ENCODE measurements at places on chromosomes 12 and 14.
A peak's percentile ranks its signal among the peaks of the same experiment; 100 is the strongest.

DNA sequence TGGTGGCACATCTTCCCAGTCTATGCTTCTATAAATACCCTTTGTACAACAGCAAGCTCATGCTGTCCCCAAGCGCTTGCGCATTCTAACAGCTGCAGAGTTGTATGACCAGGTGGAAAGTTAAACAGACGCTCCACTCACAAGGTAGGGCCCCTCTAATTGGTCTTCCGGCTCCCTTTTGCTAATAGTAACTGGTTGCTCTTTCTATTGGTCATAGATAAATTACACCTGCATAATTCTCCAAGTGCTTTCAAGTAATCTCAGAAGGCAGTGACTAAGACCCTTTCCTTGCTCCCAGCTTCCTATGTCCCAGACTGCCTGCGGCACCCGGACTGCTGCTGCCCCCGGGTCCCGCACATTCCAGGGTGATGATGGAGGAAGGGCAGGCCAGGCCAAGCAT, 6.1 kb upstream of the TSPAN9 start:
- DNase-seq = no peak

DNA sequence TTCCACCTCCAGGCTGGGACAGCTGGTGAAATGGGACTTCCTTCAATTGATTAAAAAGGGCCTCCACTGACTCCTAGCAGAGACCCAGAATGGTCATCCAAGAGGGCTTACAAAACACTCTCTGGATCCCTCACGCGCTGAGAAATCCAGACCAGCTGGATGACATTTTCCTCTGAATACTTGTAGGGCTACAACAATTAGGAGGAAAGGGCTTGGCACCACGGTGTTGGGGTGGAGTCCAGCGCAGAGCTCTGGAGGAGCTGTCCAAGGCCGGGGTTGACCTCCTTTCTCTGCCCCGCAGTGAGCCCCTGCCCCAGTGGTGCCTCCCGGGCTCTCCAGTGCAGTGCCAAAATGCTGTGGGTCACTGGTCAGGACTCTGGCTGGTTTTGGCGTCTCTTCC, 189.0 kb upstream of the CCND2 start:
- no peak for DNase-seq

DNA sequence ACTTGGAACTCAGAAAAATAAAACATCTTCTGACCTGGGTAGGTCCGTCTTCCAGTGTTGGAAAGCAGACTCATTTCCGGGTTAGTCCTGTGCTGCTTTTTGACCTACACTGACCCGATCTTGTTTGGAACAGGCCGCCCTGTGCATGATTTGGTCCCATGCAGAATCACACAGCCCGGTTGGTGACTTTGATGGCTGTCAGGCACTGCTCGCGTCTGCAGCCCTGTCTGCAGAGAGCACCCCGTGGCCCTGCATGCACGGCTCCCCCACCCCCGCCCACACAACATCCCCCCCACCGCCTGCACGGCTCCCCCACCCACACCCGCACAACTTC, 31.6 kb downstream of the PACS2 start:
- no peak for DNase-seq

DNA sequence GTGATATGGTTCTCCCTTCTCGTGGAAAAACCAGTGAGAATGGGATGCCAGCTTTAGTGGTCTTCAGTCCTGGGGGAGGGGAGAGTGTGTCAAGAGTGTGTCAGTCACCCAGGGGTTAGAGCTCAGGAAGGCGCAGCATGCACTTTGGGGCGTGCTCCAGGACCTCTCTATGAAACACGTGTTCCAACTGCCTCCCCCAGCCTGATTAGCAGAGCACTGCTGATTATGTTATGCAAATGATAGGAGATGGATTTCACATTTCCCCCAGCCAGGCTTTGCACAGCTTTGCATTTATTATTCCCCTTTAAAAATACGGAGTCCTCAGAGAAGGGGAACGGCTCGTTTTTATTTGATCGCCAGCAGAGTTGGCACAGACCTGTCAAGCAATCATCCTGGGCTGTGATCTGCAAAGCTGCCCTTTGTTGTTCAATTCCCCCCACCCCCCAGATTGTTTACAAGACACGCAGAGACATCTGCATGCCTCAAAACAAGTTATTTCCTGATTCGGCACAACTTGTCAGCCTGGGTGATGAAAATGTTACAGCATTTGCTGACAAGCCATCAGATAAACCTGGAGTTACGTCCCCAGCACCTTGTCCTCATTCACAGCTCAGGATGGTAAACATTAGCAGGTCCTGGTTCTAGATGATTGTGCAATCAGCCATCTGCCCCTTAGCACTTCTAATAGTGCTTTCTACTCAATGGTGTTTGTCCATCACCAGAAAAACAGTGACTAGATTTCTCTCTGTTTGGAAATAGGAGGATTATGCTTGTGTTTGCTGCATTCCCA, 196.5 kb downstream of the NOVA1 start:
- no peak for DNase-seq

DNA sequence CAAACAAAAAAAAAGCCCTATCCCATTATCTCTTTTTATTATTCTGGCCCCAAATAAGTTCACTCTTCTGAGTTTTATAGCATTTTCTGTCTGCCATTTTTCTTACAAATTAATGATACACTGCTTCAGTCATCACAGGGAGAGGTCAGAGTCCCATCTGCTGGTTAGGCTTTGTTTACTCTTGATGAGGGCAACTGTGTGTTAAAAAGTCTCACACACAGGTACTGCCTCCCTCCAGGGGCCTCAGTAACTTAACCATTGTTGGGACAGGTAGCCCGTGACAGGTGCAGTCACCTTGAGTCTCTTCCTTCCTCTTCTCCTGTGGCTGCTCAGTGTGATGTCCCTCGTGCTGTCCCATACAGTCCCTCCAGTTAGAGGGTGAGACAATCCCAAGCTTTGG, 45.5 kb upstream of the SEL1L start:
- DNase-seq = no peak

GRCh38 chr12:109818253-109818652, 14.9 kb downstream of the TRPV4 start:
- no peak for DNase-seq

- no peak for DNase-seq
These were observed 64.3 kb upstream of the CDKN3 start for GRCh38 chr14:54332490-54332889.

DNA sequence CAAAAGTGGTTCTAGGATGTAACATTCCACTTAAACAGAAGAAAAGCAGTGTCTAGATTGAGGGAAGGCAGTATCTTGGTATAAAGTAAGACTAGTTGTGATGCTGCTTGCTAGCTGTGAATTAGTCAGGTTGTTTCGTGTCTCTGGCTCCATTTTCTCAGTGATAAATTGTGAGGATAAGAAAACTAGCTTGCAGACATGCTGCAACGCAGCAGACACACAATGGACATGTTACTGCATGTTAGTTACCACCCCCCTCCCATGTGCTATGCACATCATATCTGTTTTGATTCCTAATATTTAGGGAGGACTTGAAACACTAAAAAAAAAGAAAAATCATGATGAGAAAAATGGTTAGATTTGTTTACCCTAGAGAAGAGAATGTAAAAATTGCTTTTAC, 2.9 kb downstream of the CCNK start:
- no peak for DNase-seq

- DNase-seq = no peak
These were observed 59.9 kb downstream of the MGST1 start for GRCh38 chr12:16407346-16407745.

DNA sequence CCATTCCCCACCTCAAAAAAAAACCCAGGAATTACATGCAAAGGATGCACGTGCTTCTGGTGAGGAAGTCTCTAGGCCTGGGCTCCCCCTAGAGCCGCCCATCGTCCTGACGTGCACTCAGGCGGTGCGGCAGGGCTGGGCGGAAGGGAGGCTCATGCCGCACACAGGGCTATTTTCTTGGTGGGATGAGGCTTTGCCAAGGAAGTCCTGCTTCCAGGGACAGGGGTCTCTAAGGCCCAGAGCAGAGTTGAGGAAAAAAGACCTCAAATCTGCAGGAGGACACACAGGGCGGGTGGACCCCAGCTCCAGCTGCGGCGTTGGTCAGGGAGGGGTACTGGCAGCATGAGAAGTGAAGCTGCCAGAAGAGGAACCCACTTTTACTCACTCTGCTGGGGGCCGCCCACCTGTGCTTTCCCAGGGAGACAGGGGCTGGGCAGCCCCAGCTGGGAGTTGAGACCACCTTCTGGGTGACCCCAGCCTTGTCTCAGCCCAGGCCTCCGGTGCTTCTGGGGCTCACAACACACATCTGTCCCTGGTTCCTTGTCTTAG, 4.2 kb downstream of the RHOF start:
- peak; percentile 39 for DNase-seq

GRCh38 chr14:99671235-99672224, 12.6 kb upstream of the CYP46A1 start:
- no peak for DNase-seq

- DNase-seq = no peak
These were observed 198.3 kb downstream of the CFAP54 start for GRCh38 chr12:96687719-96688118.

GRCh38 chr14:22513066-22513812, 75.8 kb downstream of the DAD1 start:
- DNase-seq = no peak

- no peak for DNase-seq
These were observed 87.8 kb upstream of the PRKD1 start for GRCh38 chr14:30015489-30015888.

DNA sequence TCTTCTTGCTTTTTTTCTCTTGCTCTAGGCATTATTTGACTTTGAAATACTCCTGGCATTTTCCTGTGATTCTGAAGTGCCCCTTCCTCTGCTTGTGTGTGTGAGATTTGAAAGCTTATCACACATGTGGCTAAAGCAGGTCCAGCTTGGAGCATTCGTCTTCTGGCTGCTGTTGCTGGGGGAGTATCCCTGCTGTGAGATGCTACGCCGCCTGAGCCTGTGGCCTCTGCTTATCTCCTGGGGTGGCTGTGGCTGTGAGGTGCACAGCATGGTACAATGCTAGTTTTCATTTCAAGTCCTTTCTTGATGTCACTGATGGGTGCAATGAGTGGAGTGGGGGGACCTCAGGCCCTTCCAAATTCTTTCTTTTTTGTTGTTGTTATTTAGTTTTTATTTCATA, 371.8 kb downstream of the ZFP36L1 start:
- no peak for DNase-seq

DNA sequence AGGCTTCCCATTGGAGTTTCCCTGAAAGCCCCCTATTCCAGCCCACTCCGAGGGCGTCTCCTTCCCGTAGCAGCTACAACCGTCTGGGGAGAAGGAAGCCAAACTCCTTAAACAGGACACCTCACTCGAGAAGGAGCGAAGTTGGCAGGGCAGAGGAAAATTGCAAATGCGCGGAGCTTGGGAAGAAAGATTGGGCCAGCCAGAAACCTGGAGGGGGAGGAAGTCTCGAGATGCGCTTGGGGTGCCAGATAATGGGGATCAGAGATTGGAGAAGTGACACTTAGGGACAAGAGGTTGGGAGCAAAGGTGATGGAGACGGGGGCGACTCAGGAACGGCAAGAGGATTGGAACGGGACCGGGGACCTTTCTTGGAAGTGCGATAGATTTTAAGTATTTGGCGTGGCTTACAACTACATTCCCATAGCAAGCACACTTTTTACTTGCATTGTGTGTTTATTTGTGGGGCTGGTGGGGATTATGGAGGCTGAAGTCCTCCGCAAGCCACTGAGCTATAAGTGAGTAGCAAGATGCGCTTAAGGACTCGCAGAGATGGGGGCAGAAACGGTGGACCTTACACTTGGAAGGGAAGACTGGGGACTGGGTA, 926 bp downstream of the HRK start:
- no peak for DNase-seq

DNA sequence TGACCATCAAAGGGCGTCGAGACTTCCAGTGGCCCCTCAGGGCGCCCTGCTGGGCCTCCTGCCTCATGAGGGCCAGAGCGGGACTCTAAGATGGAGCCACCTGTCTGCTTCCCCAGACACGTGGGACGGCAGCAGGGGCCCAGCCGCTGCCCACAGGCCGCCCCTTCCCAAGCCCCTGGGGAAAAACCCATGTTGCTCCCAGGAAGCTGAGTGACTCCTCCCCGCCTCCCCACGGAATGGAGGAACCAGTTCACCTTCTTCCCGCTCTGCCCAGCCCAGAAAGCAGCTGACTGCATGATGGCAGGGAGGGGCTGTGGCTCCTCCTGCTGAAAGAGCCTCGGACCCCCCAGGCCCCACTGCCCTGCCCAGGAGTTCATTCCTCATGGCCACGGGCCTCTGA, 14.9 kb downstream of the RAB35 start:
- DNase-seq = no peak

DNA sequence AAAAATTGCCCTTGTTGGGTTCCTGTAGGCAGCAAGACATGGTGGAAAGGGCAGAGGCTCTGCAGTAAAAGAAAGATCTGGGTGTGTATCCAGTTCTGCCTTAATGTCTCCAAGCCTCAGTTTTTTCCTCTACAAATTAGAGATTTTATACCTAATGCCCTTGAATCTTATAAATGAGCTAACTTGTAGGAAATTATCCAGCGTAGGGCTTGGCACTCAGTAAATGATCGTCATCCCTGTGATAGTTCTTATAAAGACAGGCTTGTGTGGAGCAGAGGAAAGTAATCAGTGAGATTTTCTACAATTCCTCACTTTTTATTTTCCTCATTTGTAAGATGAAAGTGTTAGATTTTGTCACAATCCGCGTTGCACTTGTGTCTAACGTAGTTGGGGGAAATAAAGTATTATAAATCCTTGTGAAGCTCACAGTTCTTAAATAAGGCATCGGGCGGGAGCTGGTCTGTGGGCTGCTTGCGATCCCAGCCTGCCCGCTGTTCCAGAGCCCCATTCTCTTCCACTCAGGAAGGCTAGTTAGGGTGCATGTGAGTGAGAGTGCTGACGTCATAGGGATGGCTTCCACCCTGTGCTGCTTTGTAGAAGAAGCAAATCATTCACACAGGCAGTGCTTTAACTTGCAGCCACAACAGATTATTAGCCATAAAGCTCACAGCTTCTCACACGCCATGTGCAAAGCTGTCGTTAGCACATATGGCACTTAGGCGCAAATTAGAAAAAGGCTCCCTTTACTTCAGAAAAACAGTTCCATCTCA, 87.6 kb downstream of the EML1 start:
- no peak for DNase-seq

DNA sequence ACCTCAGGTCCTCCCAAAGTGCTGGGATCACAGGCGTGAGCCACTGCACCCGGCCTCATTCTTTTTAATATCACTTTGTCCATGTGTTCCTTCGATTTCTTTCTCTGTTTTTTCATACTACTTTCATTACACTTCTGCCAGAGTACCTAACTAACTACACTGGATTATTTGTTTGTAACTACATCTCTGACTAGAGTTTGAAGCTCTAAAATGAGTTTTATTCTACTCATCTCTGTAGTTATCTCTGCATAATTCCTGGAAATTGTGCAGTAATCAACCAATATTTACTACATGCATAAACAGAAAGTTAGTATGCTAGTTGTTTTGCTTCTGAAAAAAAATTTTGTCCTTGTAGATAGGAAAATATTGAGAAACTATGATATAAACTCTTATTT, 15.2 kb downstream of the KLRK1 start:
- DNase-seq = no peak

GRCh38 chr12:20740972-20741371, 45.8 kb downstream of the SLCO1C1 start:
- no peak for DNase-seq

Measured in effector CD8-positive, alpha-beta T cell (primary cell).